AG10803 (cell line): ENCODE measurements at places on chromosomes 16 and 17.

GRCh38 chr17:16980813-16981731 is 9.2 kb upstream of the TNFRSF13B start:
- peak; percentile 49 for DNase-seq

GRCh38 chr17:59707971-59708430 is 547 bp downstream of the VMP1 start:
- peak; percentile 29 for DNase-seq

- peak; percentile 20 for DNase-seq
Observed at GRCh38 chr16:60811657-60812056, 1224.6 kb downstream of the CDH8 start.

DNA sequence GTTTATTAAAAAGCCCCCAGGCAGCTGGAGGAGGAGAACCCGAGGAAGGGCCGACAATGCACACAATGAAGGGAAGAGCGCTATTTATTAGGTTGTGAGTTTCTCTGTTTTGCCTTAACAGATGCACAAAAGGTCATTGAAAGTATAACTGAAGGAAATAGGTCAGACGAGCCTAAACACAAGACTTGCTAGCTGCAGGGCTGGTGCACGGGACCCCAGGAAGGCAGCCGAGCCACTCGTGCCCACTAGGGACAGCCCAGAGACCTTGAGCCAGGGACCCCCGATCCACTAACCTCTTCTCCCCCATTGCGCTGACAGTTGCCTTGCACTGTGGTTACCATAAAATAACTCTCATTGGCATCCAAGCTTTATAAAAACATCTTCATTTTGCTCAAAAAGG is 11.3 kb downstream of the LITAFD start:
- DNase-seq: no peak

DNA sequence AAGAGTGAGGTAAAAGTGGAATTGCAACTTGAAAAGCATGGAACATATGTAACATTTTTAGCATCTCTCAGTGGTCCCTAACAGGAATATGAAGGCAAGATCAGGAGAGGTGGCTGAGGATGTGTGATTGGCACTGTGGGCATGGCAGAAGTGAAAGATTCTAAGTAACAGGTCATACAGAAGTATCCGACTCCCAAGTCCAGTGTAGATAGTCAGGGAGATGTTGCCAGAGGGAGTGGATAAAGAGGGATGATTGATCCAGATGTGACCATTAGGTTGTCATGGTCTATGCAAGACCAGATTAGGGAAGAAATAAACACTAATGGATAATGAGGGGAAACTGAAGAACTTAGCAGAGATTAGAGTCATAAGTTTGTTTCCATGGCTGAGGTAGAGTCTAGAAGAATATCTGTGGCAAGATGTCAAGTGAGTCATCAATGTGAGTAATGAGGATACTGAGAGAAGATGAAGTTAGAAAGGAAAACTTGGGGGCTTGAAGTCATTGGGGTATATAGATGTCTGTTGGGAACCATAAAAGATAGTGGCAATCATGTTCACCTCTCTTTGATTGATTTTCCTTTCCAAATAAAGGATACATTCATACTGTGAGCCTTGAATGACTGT is 23.9 kb upstream of the CAPNS2 start:
- peak; percentile 59 for DNase-seq

GRCh38 chr17:47287639-47288038 is 34.0 kb downstream of the ITGB3 start:
- DNase-seq: no peak

DNA sequence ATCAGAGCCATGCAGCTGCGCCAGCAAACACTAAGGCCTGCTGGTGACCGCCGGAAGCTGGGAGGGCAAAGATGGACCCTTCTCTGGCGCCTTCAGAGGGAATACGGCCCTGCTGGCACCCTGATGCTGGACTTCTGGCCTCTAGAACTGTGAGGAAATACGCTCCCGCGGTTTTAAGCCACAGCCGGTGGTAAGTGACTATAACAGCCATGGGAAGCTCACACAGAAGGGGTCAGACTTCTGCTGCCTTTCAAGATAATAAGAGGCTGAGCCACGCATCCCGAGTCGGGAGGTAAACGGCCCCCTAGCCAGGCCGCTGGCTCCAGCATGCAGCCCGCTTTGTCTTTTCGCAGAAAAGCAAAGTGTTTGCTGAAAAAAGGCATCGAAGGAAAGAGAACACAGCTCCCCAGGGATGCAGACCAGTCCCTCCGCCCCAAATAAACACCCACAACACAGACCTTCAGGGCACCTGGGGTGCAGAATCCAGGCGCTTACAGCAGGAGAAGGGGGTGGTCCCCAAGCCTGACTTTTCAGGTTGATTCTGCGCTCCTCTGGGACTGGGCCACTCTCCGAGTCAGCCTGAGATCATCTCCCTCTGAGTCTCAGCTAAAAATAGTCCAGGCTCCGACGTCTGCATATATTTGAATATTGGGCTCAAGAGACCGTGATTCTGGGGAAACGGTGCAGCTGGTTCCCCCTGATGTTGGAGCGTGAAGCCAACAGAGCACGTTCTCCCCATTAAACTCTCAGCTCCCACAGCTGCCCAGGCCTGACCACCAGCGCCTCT is 89.7 kb downstream of the MGAT5B start:
- DNase-seq: peak; percentile 9

- DNase-seq: no peak
Observed at GRCh38 chr16:49834531-49835151, 21.3 kb downstream of the ZNF423 start.

DNA sequence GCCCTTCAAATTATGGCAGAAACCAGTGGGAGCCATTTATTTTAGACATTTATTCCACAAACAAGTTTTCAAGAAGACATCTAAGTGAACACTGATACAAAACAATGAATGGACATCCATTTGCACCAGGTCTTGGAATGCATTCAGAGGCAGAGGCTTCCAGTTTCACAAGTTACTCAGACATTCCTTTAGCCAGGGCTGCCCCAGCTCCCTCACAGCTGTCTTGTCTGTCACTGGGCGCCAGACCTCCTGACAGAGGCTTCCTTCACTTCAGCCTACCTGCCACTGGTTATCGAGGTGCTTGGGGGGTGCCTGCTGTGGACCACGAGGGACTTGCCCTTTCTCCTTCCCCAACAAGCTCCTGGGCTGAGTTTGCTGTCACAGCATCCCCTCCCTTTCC is 19.2 kb downstream of the AQP8 start:
- peak; percentile 18 for DNase-seq

DNA sequence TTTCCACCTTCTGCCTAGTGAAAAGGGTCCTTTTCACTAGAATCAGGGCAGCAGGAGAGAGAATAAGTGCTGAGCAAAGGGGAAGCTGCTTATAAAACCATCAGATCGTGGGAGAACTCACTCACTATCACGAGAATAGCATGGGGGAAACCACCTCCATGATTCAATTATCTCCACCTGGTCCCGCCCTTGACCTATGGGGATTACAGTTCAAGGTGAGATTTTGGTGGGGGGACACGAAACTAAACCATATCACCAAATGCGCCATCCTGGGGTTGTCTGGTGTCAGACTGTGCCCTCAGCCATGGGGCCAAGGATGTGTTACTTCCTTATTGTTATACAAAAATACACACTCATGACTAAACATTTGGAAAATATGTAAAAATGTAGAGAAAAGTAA is 10.4 kb upstream of the KATNB1 start:
- no peak for DNase-seq

GRCh38 chr16:58882292-58882691 is 148.2 kb upstream of the GOT2 start:
- DNase-seq: no peak

DNA sequence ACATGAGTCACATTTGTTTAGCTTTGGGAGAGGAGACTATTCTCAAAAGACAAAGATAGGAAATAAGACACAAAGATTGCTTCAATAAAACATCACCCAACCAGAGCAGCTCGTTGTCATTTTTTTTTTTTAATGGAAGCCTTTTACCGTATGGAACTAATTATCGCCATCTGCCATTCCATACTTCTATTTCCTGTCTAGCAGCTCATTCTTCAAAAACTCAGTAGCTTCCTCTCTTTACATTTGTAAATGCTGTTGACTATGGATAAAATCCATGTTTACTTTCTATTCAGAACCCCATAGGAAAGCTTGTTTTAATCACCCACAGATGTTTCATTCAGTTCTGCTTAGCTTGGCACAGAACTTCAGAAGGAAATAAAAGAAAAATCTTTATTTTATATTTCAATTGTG is 110.0 kb upstream of the PSMD7 start:
- peak; percentile 47 for DNase-seq

- DNase-seq: no peak
Observed at GRCh38 chr16:80984124-80984892, 22.4 kb downstream of the CMC2 start.

GRCh38 chr16:67790071-67790470 is 16.3 kb downstream of the RANBP10 start:
- DNase-seq: no peak

- no peak for DNase-seq
Observed at GRCh38 chr17:18028952-18029540, 9.9 kb downstream of the ATPAF2 start.

DNA sequence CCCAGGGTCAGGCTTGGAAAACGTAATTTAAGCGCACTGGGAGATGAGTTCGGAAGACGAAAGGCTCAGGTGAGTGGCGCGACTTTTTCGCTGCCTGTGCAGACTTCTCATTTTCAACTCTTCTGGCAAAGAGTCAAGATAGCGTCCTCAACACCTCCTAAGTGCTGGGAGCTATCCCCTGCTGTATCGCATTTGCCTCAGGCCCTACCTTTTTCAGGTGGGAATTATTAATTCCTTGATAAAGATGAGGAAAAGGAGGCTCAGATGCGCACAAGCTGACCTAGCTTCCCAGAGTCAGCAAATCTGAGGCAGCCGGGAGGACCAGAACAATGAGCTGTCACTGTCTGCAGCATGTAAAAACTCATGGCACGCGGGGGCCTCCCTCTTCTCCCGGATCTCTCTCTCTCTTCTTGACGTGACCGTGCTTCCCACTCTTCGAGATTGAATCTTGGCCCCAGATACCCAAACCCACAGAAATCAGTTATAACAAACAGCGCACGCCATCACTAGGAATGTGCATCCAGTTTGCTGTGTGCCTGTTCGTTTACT is 512 bp upstream of the ADAMTS18 start:
- DNase-seq: no peak

DNA sequence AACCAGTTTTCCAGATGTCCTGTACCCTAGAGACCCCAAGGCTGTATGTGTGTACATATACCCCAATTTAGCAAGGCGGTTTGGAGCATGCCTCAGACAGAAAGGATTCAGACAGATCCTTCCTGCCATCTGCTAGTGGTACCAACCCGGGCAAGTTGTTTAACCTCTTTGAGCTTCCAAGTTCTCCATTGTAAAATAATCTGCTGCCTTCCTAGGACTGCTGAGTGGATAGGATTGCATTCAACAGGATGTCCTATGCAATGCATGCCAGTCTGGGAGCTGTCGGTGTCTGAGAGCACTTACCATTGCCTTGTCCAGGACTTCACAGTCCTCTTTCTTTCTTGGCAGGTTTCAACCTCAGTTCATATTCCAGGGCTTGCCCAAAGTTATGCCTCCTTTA is 1.9 kb downstream of the CDH13 start:
- DNase-seq: no peak

- DNase-seq: no peak
Observed at GRCh38 chr16:27310576-27311447, 3.0 kb upstream of the IL4R start.

DNA sequence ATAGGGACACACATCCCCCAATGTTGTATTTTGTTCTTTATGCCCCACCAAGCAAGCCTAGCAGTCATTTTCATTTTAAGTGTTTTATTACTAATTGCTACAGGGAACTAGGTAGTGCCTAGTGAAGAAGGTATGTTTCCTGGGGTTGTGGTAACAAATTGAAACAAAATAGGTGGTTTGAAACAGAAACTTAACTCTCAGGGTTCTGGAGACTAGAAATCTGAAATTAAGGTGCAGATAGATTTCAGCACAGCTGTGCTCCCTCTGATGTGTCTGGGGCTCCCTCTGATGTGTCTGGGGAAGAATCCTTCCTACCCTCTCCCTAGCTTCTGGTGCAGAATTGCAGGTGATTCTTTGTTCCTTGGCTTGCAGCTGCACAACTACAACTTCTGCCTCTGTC is 390.1 kb downstream of the ZFHX3 start:
- DNase-seq: no peak

GRCh38 chr17:38543403-38544174 is 62.2 kb downstream of the SRCIN1 start:
- DNase-seq: no peak

DNA sequence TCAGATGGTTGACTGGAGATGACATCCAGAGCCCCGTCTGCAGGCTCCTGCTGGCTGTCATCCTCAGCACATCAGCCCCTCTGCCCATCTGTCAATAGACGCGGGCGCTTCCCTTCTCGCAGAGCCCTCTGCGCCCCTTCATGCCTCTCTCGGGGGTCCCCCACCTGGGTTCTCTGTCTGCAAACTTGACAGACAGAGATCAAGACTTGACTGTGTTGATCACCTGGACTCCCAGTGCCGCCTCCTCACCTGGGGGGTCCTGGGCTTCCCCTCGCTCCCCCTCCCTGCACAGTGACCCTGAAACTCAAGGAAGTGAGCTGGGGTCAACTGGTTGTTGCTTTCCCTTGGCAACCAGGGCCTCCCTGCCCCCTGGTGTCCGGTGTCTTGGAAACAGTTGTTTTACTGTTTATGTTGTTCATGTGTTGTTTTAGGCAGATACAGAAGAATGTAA is 31.9 kb downstream of the RNF213 start:
- DNase-seq: no peak

- DNase-seq: no peak
Observed at GRCh38 chr17:75922173-75922961, 17.7 kb upstream of the MRPL38 start.

- no peak for DNase-seq
Observed at GRCh38 chr17:37720989-37721388, 23.9 kb downstream of the HNF1B start.

- no peak for DNase-seq
Observed at GRCh38 chr17:13099089-13099735, 81.4 kb upstream of the ELAC2 start.

- DNase-seq: no peak
Observed at GRCh38 chr17:4480929-4481898, 17.5 kb upstream of the SPNS2 start.

DNA sequence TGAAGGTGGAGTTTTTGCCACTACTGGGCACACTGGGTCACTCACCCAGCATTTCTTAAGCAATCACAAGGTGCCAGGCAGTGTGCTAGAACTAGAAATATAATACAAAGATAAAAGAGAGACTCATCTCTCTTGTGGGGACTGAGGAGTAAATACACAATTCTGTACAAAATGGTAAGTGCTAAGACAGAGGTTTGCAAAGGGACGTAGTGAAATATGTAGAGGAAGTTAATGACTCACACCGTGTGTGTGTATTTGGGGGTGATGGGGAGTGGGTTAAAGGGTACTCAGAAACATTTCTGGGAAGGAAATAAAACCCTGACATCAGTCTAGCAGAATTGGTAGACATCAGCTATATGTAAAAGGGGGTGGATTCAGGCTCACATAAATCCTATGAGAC is 389.3 kb downstream of the CA10 start:
- DNase-seq: no peak

DNA sequence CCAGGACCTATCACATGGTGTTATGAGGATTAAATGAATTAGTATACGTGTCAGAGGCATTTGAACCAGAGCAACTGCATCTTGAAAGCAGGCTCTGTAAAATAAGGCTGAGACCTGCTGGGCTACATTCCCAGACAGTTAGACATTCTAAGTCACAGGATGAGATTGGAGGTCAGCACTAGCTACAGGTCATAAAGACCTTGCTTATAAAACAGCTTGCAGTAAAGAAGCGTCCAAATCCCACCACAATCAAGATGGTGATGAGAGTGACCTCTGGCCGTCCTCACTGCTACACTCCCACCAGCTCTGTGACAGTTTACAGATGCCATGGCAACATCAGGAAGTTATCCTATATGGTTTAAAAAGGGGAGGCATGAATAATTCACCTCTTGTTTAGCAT is 71.8 kb downstream of the IRF8 start:
- no peak for DNase-seq
